GM12892 (cell line): ENCODE measurements at places on chromosomes 11 and 22.
A peak's percentile ranks its signal among the peaks of the same experiment; 100 is the strongest.

GRCh38 chr11:27465629-27466028 is 7.0 kb downstream of the LGR4 start:
- DNase-seq, result no peak

- DNase-seq, result no peak
These were observed 87.7 kb downstream of the GRAMD1B start for GRCh38 chr11:123517559-123518364.

DNA sequence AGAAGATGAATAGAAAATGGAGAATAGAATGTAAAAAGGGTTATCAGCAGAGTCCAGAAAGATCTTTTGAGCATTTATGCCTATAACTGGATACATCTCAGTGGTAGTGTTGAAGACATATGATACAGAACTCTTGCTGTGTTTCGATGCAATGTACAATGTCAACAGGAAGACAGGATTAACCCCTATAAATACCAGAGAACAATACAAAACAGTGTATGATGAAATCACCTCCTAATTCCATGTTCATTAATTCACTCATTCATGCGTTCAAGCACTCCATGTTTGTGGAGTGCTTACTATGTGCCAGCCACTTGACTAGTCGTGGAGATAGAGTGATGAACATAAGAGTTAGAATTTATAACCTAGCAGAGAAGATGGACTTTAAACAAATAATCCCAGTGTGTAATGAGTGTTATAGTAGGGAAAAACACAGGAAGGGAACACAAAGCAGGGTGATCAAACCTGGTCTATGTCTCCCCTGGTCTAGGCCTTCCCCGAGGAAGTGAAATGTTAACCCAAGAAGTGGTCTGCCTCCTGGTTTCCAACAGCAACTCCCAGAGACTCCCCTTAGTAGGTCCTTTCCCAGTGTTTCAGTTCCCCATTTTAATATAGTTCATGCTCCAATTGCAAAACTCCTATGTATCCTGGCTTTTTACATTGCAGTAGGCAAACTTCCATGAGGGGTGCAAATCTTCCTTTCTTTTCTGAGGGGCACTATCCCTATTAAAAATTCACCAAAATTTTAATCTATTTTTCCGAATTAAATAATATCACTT is 9.1 kb upstream of the SESN3 start:
- no peak for DNase-seq

GRCh38 chr22:29106839-29107238 is 34.0 kb downstream of the KREMEN1 start:
- DNase-seq, result no peak

GRCh38 chr11:43508511-43508918 is 149.8 kb downstream of the TTC17 start:
- DNase-seq, result no peak

DNA sequence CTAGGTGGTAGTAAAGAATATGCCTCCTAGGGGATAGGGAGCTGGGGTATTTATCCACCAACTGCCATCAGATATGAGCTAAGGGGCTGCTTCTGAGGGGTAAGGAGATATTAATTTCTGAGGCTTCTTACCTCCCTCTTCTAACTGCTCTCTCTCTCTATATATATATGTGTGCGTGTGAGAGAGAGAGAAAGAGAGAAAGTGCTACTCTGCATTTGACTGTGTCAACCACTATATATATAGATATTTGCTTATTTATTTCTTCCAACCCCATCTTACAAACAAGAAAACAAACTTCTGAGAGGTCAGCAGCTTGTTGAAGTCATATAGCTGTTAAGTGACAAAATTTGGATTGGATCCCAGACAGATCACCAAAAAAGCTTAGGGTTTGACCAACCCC is 5.9 kb upstream of the HEPACAM start:
- no peak for DNase-seq

- peak; percentile 41 for DNase-seq
These were observed 94.2 kb upstream of the TBCEL start for GRCh38 chr11:120929664-120930154.
